ENCODE measurements at places on chromosomes 11 and 22.
A peak's percentile ranks its signal among the peaks of the same experiment; 100 is the strongest.

- no peak for DNase-seq
Measured at GRCh38 chr22:49524362-49524761, 303.3 kb downstream of the BRD1 start.

- no peak for DNase-seq
Measured at GRCh38 chr11:119895981-119896380, 167.0 kb upstream of the NECTIN1 start.

- DNase-seq = no peak
Measured at GRCh38 chr11:1487851-1488574, 1.4 kb upstream of the MOB2 start.

GRCh38 chr11:75592715-75593114, 30.7 kb downstream of the SERPINH1 start:
- DNase-seq = no peak

DNA sequence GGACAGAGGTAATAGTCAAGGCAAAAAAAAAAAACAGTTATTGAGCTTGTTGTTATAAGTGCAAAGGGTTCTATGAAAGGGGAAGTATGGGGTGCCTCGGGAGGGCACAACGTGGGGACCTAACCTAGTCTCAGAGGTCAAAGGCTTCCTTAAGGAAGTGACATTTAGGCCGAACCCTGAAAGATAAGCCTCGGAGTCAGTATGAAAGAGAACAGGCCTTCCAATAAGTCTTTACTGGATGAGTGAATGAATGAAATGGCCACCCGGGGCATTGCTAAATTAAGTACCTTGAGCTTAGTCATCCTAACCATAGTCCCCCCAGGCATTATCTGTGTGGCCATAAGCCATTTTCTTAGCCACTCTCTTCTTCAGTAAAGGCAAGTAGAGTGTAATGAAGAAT, 19.7 kb downstream of the FLI1 start:
- DNase-seq = no peak

GRCh38 chr11:123475469-123475868, 45.4 kb downstream of the GRAMD1B start:
- DNase-seq = peak; percentile 23

DNA sequence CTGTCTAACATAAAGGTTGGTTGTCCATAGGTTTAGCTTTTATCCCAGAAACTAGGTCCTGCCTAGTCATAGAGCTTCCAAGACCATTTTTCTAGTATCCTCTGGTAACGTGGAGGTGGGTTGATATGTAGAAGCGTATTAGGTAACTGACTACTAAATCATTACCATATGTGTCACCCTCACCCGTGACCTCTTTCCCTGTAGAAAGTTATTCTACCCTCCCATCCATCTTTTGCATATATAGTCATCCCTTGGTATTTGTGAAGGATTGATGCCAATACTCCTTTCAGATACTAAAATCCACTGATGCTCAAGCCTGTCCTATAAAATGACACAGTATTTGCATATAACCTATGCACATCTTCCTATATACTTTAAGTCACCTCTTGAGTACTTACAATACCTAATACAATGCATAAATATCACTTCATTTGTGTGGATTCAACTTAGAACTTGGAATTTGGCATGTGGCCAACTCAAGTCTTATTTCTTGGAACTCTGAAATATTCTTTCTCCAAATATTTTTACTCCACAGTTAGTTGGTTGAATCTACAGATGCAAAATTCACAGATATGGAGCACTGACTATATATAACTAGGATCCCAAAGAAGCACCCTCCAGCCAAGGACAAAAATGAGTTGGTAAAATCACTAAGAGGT, 497.0 kb upstream of the TENM4 start:
- no peak for DNase-seq

- no peak for DNase-seq
Measured at GRCh38 chr22:49963647-49964026, 3.1 kb downstream of the PIM3 start.
